Suprapubic skin (tissue), 4 donors: ENCODE measurements at places on chromosomes 7 and 10. TPM values are rescaled to one million over a fixed set of nuclear protein-coding genes. Genes with fewer than 3 reads are reported as not detected.

CFTR gene
- 10.1 TPM for total RNA-seq

- H3K4me1 ChIP-seq: no peaks in the 10 kb centered on the region
- no peaks in the 10 kb centered on the region for H3K36me3 ChIP-seq
- DNase-seq: no peak
Measured at GRCh38 chr7:29642494-29643155, 79.0 kb downstream of the PRR15 start.

DNA sequence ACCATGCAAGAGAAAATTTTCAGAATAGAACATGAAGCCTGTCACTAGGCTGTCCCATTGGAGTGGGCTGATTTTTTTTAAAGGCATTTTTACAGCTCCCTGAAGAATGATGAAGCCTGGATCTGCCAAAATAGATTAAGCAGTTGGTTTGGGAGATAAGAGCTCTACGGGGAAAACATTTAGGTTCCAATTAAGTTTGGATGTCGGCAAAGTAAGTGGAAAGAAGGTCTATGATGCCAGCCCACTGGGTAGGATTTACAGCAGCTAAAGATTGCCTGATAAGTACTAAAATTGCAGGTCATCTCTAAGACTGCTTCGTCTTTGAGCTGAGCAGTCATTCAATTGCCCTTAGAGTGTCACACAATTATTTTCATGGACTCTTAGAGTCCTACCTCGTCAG, 939.2 kb upstream of the CELF2 start:
- no peaks in the 10 kb centered on the region for H3K4me1 ChIP-seq
- H3K4me3 ChIP-seq: no peak overlapping the region
- no peak overlapping the region for H3K27ac ChIP-seq
- no peaks in the 10 kb centered on the region for H3K27me3 ChIP-seq

GRCh38 chr10:110694820-110695538, 50.8 kb downstream of the RBM20 start:
- no peak for DNase-seq
- H3K27me3 ChIP-seq: no peaks in the 10 kb centered on the region
- no peak overlapping the region for H3K27ac ChIP-seq
- H3K4me3 ChIP-seq: no peak overlapping the region
- peaks cover under 1% of the 10 kb centered on the region for H3K4me1 ChIP-seq
- no peaks in the 10 kb centered on the region for H3K36me3 ChIP-seq

- DNase-seq: no peak
- H3K4me1 ChIP-seq: no peaks in the 10 kb centered on the region
- no peak overlapping the region for H3K4me3 ChIP-seq
- H3K36me3 ChIP-seq: no peaks in the 10 kb centered on the region
Measured at GRCh38 chr7:91598791-91599190, 281.7 kb downstream of the MTERF1 start.

GPR85 gene
- 0.13 TPM for total RNA-seq

DNA sequence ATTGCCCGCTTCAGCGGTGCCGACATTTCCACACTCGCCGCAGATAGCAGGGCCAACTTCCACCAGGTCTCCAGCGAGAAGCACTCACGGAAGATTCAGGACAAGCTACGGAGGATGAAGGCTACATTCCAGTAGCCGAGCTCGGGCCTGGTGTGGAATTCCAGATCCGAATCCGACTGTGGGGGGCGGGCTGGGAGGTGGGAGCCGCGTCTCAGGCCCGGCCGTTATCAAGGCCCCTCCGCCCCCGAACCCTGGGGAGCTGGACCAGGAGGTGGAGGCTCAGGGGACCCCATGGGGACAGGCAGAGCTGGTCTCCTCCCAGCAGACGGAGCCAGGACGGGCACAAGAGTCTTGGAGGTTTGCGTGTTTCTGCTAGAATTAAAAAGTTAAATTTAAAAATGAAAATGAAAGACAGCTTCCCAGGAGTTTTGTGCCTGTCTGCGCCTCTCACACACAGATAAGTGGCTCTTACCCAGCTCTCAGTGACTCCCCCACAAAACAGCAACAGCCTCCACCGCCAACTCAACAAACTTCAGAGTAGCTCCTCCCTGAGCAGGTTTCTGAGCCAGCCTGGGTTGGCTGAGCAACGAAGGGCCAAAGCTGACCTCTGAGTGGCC, 5.2 kb upstream of the UTF1 start:
- no peaks in the 10 kb centered on the region for H3K36me3 ChIP-seq
- DNase-seq: no peak
- peaks cover 75% of the 10 kb centered on the region for H3K27me3 ChIP-seq
- no peak overlapping the region for H3K4me3 ChIP-seq
- H3K4me1 ChIP-seq: peaks cover 5% of the 10 kb centered on the region
- H3K27ac ChIP-seq: no peak overlapping the region

GRCh38 chr10:117140525-117140902, 2.4 kb upstream of the VAX1 start:
- no peak for DNase-seq
- no peaks in the 10 kb centered on the region for H3K36me3 ChIP-seq
- no peak overlapping the region for H3K4me3 ChIP-seq
- peaks cover 29% of the 10 kb centered on the region for H3K4me1 ChIP-seq

PLAU gene
- 19.1 TPM for total RNA-seq

DNA sequence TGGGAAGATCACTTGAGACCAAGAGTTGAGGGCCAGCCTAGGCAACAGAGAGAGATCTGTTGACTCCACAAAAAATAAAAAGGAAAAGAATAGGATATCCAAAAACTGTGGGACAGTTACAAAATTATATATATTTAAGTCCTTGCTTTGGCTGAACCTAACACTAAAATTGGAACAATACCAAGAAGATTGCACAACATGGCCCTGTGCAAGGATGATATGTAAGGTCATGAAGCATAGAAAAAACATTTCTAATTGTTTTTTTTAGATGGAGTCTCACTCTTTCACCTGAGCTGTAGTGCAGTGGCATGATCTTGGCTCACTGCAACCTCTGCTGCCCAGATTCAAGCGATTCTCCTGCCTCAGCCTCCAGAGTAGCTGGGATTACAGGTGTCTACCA, 139.0 kb downstream of the TPST1 start:
- H3K27ac ChIP-seq: no peak overlapping the region
- peaks cover 12% of the 10 kb centered on the region for H3K4me1 ChIP-seq
- H3K27me3 ChIP-seq: no peaks in the 10 kb centered on the region
- H3K36me3 ChIP-seq: no peaks in the 10 kb centered on the region
- H3K4me3 ChIP-seq: no peak overlapping the region

GRCh38 chr7:147595042-147595441, 995.5 kb upstream of the C7orf33 start:
- no peak for DNase-seq
- H3K27ac ChIP-seq: no peak overlapping the region
- no peaks in the 10 kb centered on the region for H3K27me3 ChIP-seq
- no peaks in the 10 kb centered on the region for H3K4me1 ChIP-seq

CALCR gene
- not detected for total RNA-seq

DNA sequence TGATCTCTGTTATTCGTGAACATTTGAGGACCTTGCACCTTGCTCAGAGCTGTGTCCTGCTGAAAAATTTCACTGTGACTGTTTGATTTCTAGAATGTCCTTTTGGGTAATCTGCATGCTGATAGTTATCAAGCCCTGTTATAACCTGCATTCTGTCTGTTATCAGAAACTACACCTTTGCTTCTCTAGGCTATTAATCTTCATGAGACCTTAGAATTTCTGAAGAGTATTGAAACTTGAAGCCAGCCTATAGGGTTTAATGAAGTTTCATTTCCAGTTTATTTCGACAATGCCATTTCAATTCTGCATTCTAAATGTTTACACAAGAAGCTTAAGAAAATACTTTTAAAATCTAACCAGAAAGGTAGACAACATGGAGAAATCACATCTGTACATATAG, 856.2 kb downstream of the SORCS1 start:
- no peak for DNase-seq
- H3K4me1 ChIP-seq: no peaks in the 10 kb centered on the region
- H3K36me3 ChIP-seq: no peaks in the 10 kb centered on the region
- H3K4me3 ChIP-seq: no peak overlapping the region
- H3K27me3 ChIP-seq: no peaks in the 10 kb centered on the region

POLR2J gene
- 29.0 TPM for total RNA-seq

DNA sequence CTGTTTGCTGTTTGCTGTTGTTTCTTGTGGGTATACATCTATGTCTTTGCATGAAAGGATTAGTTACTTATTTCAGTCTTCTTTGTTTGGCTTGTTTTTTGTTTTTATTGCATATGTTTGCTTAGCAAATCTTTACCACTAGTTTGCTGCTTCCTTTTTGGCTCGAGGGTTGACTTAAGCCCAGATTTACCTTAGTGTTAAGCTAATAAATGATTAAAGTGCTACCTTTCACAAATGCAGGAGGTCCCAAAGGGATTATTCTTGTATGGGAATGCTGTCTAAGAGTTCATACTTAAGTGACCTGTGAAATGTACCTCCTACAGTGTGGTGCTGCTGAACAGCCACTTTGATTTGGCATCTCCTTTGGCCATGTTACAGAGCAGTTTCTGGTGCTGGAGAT, 273.5 kb upstream of the NPY start:
- H3K4me1 ChIP-seq: no peaks in the 10 kb centered on the region
- H3K4me3 ChIP-seq: no peak overlapping the region
- no peaks in the 10 kb centered on the region for H3K27me3 ChIP-seq
- H3K36me3 ChIP-seq: no peaks in the 10 kb centered on the region
- no peak for DNase-seq

- no peak for DNase-seq
- H3K27me3 ChIP-seq: no peaks in the 10 kb centered on the region
- H3K4me3 ChIP-seq: no peak overlapping the region
- peaks cover 20% of the 10 kb centered on the region for H3K4me1 ChIP-seq
- no peaks in the 10 kb centered on the region for H3K36me3 ChIP-seq
Measured at GRCh38 chr10:60434418-60435046, 44.9 kb upstream of the ANK3 start.

DNA sequence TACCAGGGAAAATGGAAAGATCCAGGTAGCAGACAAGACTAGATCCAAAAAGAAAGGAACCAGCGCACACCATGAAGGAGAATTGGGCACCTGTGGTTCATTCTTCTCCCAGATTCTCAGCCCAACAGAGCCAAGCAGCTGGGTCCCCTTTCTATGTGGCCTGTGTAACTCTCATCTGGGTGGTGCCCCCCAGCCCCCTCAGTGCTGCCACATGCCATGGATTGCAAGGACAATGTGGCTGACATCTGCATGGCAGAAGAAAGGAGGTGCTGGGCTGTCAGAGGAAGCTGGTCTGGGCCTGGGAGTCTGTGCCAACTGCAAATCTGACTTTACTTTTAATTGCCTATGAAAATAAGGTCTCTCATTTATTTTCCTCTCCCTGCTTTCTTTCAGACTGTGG, 21.4 kb downstream of the PRSS2 start:
- no peak for DNase-seq
- H3K36me3 ChIP-seq: no peaks in the 10 kb centered on the region
- no peak overlapping the region for H3K27ac ChIP-seq
- H3K4me3 ChIP-seq: no peak overlapping the region
- H3K4me1 ChIP-seq: peaks cover 8% of the 10 kb centered on the region

KEL gene
- not detected for total RNA-seq

GRCh38 chr7:151537818-151538561, 18.3 kb upstream of the RHEB start:
- H3K36me3 ChIP-seq: no peaks in the 10 kb centered on the region
- H3K27ac ChIP-seq: peak overlapping the region; percentile 37
- peaks cover 13% of the 10 kb centered on the region for H3K4me1 ChIP-seq
- H3K27me3 ChIP-seq: no peaks in the 10 kb centered on the region
- H3K4me3 ChIP-seq: no peak overlapping the region

PDE1C gene
- 1.8 TPM for total RNA-seq

GRCh38 chr7:151660141-151660540, 140.4 kb upstream of the RHEB start:
- no peaks in the 10 kb centered on the region for H3K4me1 ChIP-seq
- DNase-seq: no peak
- H3K27ac ChIP-seq: no peak overlapping the region
- H3K4me3 ChIP-seq: no peak overlapping the region
- no peaks in the 10 kb centered on the region for H3K36me3 ChIP-seq
- no peaks in the 10 kb centered on the region for H3K27me3 ChIP-seq

STRA8 gene
- not detected for total RNA-seq

DNA sequence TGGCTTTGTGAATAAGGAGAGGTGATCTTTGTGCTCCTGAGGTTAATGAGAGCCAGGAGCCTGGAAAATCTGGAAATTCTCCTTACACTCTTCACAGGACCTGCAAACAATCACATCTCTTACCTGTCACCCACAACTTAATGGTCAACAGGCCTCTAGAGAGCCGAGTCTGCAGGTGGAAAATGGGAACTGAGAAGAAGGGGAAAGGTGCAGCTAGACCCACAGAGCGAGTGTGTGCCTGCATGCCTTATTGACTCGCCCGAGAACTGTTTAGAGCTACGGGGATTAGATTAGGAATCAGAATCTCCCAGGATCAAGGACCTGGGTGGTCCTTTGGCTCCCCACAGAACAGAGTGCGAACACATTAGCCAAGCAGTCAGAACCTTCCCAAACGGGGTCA, 329.6 kb downstream of the PTEN start:
- H3K4me3 ChIP-seq: no peak overlapping the region
- no peak for DNase-seq
- no peaks in the 10 kb centered on the region for H3K36me3 ChIP-seq
- no peak overlapping the region for H3K27ac ChIP-seq
- H3K27me3 ChIP-seq: no peaks in the 10 kb centered on the region

DNA sequence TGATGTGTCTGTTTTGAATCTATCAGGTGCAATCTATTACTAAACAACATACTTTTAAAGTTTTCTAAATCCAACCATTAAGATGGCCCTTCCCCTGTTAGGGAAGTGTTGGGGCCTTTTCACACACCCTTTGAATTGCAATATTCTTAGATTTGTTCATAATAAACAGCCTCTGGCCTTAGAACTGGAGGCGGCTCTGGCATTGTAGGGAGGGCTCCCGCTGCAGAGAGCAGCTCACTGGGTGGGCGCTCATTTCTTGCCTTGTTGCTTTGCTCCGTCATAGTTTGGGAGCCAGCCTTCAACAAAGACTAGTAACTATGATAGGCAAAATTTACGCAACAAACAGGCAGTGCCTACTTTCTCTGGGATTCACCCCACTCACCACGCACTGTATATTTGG, 4.2 kb upstream of the HOXA10 start:
- H3K27me3 ChIP-seq: peaks cover 38% of the 10 kb centered on the region
- DNase-seq: peak; percentile 60
- no peaks in the 10 kb centered on the region for H3K36me3 ChIP-seq
- H3K4me1 ChIP-seq: peaks cover 46% of the 10 kb centered on the region
- H3K4me3 ChIP-seq: peak overlapping the region; percentile 32

GRCh38 chr10:29615195-29615594, 19.6 kb downstream of the SVIL start:
- no peak overlapping the region for H3K4me3 ChIP-seq
- no peak for DNase-seq
- H3K4me1 ChIP-seq: peaks cover 26% of the 10 kb centered on the region
- H3K36me3 ChIP-seq: no peaks in the 10 kb centered on the region
- H3K27ac ChIP-seq: no peak overlapping the region

DNA sequence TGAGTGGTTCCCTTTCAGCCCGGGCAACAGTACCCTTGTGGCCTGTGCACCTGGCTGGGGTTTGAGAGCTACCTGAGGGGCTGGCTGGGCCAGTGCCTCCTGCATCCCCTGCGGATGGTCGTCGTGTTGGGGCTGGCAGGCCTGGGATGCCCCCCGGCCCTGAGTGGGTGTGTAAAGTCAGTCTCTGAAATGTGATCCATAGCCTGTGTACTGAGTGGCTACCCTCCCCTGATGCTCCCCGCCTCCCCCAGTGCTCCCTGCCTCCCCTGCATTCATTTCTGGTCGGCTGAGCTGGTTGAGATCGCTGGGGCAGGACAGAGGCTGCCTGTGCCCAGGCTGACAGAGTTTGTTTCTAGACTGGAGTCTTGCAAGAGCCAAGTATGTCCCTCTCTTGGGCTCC, 9.3 kb downstream of the ZNF316 start:
- H3K27ac ChIP-seq: no peak overlapping the region
- H3K4me1 ChIP-seq: no peaks in the 10 kb centered on the region
- H3K36me3 ChIP-seq: peaks cover 97% of the 10 kb centered on the region
- no peak overlapping the region for H3K4me3 ChIP-seq
- no peak for DNase-seq
